ENCODE measurements at places on chromosomes 11 and 22. TPM values are rescaled to one million over a fixed set of nuclear protein-coding genes. Genes with fewer than 3 reads are reported as not detected.

DNA sequence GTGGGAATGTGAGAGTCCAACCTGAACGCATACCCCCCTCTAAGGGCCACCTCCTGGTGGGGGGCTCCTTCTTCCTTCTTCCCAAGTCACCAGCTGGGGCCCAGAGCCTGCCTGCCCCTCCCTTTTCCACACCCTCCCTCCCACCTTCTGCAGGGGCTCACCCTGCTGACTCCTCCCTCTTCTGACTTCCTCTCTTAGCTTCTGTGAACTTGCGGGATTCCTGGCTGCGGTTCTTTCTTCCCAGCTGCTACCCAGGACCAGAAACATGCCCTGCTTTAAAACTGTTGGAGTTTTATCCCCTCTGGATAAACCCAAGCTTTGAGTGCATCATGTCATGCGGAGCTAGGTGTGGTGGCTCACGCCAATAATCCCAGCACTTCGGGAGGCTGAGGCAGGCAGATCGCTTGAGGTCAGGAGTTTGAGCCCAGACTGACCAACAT is 10.2 kb downstream of the LRRC74B start:
- no peak for DNase-seq

GRCh38 chr11:67365736-67366444 is 7.5 kb downstream of the CLCF1 start:
- DNase-seq = no peak

- DNase-seq = no peak
These were observed 20.3 kb upstream of the PPP6R3 start for GRCh38 chr11:68440224-68440623.

GRCh38 chr11:81331611-81332235 is 1401.9 kb downstream of the FAM181B start:
- no peak for DNase-seq

- DNase-seq = peak; percentile 2
These were observed 22.0 kb downstream of the TBRG1 start for GRCh38 chr11:124644426-124645280.

Gene OR6A2
- total RNA-seq = not detected

Measured in CD4-positive, alpha-beta T cell (primary cell).